Pulmonary artery endothelial cell (primary cell): ENCODE measurements at places on chromosomes 12 and 14. TPM values are rescaled to one million over a fixed set of nuclear protein-coding genes. Genes with fewer than 3 reads are reported as not detected.

The PKP2 gene
- 2.4 and 13.8 TPM in 2 replicates for total RNA-seq

The TAS2R30 gene
- 2.2 and 3.5 TPM in 2 replicates for total RNA-seq

The CYP27B1 gene
- total RNA-seq, result 0.35 and 0.66 TPM in 2 replicates

The FAIM2 gene
- total RNA-seq, result not detected in 2 replicates

The HPD gene
- total RNA-seq, result not detected in 2 replicates

The CLEC4E gene
- not detected in 2 replicates for total RNA-seq

The P2RX7 gene
- total RNA-seq, result 1.7 and 7.6 TPM in 2 replicates

The ACOT4 gene
- 0.46 and 1.5 TPM in 2 replicates for total RNA-seq
